Vagina (tissue), 2 donors: ENCODE measurements at places on chromosomes 12 and 14. TPM values are rescaled to one million over a fixed set of nuclear protein-coding genes. Genes with fewer than 3 reads are reported as not detected.

ATL1 gene
- total RNA-seq: 6.9 TPM

KLRC1 gene
- 1.5 TPM for total RNA-seq

PAH gene
- total RNA-seq: not detected

TSPAN19 gene
- total RNA-seq: not detected

FAM90A1 gene
- not detected for total RNA-seq

EXOC3L4 gene
- 8.6 TPM for total RNA-seq

SLC6A15 gene
- 2.7 TPM for total RNA-seq

CYP46A1 gene
- 1.2 TPM for total RNA-seq

CRACR2A gene
- total RNA-seq: 4.4 TPM
